ENCODE measurements at places on chromosomes 2 and 18.

DNA sequence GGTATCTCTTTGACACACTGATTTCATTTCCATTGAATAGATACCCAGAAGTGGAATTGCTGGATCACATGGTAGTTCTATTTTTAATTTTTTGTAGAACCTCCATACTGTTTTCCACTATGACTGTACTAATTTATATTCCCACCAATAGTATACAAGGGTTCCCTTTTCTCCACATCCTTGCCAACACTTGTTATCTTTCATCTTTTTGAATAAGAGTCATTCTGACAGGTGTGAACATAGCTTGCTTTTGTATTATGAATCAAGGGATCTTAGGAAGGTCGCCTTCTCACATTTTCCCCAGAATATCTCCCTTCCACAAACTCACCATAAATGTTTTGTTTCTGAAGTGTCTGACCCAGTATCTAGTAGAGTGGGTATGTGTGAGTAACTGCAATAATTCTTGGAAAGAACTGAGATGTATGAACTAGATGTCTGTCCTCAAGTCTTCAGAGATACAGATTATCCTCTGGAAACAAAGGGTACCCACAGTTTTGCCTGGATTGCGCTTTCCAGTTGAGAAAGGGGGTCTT is 17.1 kb upstream of the SP3 start:
- DNase-seq: no peak

DNA sequence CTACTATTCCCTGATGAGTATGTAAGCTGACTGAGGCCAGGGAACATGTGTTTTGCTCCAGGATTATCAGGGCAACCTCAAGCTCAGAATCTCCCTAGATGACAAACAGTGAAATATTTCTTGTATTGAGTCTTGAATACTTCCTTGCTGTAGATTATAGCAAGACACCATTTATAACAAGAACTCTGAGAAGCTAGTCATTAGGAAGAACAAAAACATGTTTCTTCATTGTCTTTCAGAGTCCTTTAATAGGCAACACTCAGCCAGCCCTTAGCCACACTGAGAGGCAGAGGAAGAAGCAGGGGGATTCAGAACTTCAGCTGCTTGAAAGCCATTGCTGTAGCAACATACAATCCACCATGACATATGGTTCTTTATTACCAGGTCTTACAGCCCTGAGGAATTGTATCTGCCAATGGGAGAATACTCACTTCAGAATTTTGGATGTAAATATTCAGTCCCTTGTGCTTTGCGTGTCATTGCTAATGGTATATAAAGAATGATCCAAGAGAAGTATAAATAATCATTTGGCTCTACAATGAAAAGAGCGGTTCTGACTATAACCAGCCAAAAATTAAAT is 117.5 kb upstream of the NCKAP5 start:
- DNase-seq: no peak

- DNase-seq: no peak
Measured at GRCh38 chr18:46054956-46055837, 16.9 kb downstream of the PSTPIP2 start.

- no peak for DNase-seq
Measured at GRCh38 chr2:134745023-134745422, 26.2 kb upstream of the TMEM163 start.

DNA sequence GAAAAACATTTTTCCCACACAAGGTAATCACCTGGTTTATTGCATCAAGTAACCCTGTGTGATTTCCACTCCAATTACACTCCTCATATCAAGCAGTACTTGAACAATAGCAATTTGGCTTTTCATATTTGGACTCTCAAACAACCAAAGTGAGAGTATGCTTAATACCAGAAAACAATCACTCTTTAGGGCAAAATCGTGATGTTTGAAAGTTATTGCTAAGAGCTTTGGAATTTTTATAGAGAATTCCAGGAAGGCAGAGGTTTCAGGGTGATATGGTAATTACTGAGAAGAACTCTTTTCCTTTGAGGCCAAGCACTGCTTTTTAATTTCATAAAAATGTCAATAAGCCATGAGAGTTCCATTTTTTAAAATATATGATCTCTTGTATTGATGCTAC is 779.5 kb upstream of the LRRTM1 start:
- DNase-seq: no peak

DNA sequence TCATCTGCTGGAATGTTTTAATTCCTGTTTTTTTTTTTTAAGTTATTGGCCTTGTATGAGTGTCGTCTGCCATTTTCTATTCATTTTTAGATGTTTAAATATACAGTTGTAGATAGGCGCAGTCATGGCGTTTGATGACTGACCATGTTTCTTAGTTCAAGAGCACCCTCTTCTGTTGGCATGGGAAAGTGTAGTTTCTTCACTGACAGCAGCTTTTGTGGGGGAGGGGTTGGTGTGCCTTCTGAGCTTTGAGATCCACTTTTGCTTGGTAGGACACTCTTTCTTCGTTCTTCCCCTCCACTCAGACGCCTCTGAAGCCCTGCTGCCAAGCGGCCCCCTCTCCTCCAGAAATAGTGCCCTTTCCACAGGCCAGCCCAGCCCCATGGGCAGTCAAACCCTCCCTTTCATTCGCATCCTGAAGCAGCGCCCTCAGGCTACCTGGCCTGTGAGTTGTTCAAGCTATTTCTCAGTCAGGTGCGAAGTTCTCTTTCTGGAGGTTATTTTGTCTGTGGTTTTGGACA is 492.0 kb downstream of the TNS1 start:
- no peak for DNase-seq

DNA sequence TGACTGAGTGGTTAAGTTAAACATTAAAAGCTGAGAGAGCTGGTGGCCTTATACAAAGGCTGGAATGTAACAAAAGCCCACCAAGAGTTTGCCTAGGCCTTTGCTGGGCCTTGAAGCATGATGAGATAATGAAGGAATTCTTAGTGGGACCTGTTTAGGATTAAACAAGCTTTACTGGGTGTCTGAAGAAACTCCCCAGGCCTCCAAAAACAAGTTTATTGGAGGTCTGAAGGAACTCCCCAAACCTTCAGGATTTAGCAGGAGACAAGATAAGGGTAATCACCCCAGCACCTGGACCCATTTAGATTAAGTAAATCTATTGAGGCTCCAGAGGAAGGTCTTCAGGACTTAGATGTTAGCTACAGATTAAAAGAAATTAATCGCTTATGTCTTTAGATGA is 18.7 kb downstream of the PCARE start:
- no peak for DNase-seq
